NAMALWA (cell line): ENCODE measurements at places on chromosomes 4 and X.

DNA sequence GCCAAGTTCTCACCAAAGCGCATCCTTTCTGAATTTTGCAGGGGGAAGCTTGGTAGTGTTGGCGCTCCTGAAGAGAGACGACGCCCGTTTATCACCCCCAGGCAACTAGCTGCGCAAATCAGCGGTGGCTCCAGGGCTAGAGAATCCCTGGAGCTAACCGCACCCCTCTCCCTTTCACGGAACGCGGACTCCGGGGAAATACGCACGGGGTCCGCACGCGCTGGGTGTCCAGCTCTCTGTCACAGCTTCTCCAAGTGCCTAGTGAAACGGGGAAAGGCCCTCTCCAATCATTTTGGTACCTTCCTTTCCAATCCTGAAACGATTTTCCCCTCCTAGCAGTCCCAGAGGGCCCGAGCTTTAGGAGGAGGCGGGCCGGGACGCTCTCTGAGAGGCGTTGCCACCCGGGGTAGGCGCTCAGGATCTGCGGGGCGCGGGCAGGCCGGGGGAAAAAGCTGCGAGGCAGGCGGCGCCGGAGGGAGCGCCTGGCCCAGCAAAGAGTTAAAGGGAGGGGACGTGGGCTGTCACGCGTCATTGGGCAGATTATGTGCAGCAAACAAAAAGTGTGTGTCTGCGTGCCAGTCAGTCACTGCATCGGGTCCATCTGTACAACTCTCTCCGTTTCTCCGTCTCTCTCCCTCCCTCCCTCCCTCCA, at the start of gene PRDM8:
Gene PRDM8 (plus strand): TSS at position 582 of the 652 bp plus-strand sequence. CDS start 2,578 bp downstream, outside the sequence.
- no peak for DNase-seq

DNA sequence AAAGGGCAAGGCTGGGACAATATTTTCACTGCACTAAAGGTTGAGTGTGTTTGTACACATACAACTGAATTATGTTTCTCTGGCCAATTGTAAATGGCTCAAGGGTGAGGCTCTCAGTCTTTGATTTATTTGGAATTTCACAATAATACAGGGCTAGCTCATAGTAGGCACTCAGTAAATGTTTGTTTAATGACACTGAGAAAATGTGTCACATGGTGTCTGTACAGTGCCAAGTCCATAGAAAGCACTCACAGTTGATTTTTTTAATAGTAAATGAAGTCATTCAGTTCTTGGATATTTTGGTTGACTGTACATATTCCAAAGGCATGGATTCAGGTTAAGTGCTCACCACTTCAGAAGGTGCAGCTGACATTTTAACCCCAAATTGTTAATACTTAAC, 176.4 kb downstream of the IL1RAPL2 start:
- no peak for DNase-seq

- DNase-seq: no peak
Observed at GRCh38 chr4:89382439-89382838, 74.8 kb upstream of the GPRIN3 start.

- DNase-seq: no peak
Observed at GRCh38 chr4:24026596-24026995, 136.7 kb upstream of the PPARGC1A start.

- no peak for DNase-seq
Observed at GRCh38 chr4:101018836-101019235, 328.5 kb downstream of the PPP3CA start.

GRCh38 chrX:103396186-103396585, 19.8 kb downstream of the BEX3 start:
- no peak for DNase-seq

DNA sequence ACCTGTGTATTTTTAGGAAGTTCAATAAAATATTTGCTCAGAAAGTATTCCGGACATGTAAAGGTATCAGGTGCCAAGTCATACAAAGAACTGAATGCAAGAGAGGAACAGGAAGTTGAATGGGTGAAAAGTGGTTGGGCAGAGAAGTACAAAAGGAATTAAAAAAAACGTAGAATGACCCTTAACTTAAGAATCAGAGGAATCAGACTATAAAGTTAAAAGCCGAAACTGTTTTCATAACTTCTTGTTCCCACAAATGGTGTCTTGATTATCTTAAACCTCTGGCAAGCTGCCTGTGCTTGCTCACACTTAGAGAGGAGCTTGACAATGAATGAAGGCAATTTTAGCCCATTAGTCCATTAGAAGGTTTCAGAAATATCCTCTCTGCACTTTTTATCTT, 81.6 kb upstream of the HHIP start:
- DNase-seq: no peak

DNA sequence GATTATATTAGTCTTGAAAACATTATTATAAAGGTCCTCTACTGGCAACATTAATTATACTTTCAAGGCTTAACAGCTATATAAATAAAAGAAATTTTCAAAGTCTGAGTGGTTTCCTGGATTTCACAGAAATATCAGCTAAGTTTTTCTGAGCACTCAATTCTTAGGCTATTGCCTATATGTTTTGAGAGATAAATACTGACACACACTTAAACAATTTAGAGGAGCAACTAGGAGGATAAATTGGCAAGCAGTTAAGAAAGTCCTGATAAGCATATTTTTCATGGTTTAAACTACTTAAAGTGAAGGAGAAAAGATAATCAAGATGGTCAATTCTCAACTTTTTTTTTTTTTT, 2.7 kb upstream of the MGARP start:
- no peak for DNase-seq

- DNase-seq: no peak
Observed at GRCh38 chr4:91325495-91325894, 978.3 kb upstream of the GRID2 start.

DNA sequence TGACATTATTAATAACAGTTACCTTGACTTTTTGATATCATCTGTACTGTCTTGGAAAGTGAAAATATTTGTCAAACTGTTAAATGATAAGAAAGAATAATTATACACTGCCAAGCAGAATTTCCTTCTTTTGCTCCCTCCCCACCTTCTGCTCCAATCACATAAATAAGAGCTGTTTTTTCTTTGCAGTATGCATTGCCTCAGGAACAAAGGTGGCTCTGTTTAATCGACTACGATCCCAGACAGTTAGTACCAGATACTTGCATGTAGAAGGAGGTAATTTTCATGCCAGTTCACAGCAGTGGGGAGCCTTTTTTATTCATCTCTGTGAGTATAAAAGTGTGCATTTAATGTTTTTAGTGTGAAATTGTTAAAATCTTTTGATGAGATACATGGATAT, 66.1 kb downstream of the CCKAR start:
- no peak for DNase-seq

DNA sequence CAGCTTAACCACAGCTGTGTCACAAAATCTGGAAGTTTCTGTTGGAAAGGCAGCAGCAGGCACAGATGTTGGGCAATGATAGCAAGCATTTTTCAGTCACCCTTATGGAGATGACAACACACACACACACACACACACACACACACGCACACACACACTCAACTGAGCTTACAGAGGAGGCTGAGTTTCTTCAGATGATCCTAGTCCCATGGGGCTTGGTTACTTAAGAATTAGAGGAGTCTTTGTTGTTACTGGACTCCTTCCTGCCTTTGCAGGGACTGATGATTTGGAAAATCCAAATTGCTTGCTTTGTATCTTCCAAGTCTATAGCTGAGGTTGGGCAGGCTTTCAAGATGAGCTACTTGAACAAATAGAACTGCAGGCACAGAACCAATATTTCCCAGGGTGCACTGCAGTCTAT, 740.1 kb upstream of the PITX2 start:
- no peak for DNase-seq

DNA sequence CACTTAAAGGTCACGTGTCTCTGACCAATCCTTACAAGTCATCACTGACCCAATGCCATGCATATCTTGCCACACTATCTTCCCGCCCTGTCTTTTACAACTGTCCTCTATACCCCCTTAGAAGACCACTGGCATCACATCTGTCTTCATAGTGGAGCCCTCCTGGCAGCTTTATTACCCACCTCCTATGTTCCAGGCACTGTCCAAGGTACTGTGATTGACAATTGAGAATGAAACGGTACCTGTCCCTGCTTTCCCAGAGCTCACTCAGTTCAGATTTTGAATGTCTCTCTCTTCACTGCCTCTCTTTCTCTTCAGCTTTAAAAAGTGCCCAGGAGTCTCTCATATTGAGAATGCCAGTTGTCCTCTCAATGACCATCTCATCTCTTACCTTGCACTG, 88.6 kb downstream of the ARHGAP36 start:
- no peak for DNase-seq

GRCh38 chr4:7785017-7785416, 154.6 kb downstream of the AFAP1 start:
- no peak for DNase-seq

GRCh38 chrX:39895218-39896110, 202.3 kb downstream of the BCOR start:
- no peak for DNase-seq

DNA sequence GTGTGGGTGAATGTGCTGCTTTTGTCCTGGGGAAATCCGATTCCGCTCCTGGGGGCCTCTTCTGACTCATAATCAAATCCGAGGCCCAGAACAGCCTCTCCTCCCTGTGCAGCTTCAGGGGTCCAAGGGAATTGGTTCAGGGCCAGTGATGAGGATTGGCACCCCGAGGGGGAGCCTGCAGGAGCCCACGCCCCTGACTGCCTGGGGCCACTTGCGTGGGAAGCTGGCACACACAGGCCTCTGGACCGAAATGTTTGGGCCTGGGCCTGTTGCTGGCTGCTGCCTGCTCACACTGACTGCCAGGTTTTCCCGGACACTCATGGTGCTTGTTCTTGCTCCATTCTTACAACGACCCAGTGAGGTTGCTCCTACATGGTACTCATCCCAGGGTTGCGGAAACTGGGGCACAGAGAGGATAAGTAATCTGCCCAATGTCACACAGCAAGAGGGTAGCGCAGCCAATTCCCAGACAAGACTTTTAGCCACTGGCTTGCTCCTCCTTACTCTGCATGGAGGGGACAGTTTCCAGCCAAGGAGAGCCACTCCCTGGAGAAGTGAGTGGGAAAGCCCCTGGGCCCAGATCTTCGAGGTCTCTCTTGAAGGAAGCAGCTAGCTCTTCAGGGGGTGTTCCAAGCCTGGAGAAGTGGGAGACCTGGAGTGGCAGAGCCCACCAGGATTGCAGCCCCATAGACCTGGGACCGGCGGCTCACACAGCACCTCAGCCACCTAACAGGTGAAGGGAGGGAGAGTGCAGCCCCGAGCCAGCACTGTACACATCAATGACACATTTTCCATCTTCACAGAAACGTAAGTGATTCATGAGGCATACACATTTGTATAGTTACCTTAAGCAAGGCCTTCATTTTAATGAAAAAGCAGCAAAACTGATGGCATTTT, 20.3 kb downstream of the CFAP99 start:
- DNase-seq: no peak

DNA sequence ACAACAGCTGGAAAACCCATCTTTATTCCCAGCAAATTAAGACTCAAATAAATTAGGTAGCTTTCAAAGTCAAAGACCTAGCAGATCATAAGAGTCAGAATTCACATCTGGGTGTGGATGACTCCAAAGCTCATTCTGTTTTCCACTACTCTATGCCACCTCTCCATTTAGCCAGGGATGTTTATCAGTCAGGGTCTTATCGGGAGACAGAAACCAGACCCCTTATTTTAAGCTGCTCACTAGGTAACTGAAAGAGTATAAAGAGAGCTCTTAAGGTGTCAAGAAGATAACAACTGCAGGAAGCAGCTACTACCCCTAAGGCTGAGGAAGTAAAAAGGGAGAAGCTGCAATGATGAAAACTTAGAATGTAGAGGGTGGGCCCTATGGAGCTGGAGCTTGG, 333.7 kb upstream of the KLF3 start:
- no peak for DNase-seq

GRCh38 chr4:11611868-11612267, 183.2 kb upstream of the HS3ST1 start:
- DNase-seq: no peak

DNA sequence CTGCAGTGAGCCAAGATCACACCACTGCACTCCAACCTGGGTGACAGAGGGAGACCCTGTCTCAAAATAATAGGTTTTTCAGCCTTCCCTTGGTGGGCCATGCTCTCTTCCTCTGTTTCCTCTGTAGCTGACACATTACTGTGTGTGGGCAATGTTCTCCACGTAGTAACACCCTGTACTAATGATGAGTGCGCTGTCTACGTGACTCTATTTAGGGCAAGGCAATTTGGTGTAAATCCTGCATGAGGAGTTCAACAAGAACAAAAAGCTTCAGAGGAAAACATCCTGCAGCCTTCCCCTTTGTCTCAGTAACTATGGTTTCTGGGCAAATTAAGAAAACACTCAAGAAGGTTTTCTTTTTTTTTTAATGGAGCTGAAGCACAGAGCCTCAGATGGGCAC, 24.4 kb upstream of the JAKMIP1 start:
- DNase-seq: no peak

GRCh38 chrX:11341274-11342201, 48.3 kb downstream of the AMELX start:
- peak; percentile 63 for DNase-seq

- DNase-seq: peak; percentile 30
Observed at GRCh38 chrX:30865015-30865414, 24.0 kb downstream of the TAB3 start.

- DNase-seq: no peak
Observed at GRCh38 chr4:137881641-137882040, 349.3 kb upstream of the PCDH18 start.

- DNase-seq: peak; percentile 40
Observed at GRCh38 chr4:72846280-72847111, 223.0 kb downstream of the COX18 start.

DNA sequence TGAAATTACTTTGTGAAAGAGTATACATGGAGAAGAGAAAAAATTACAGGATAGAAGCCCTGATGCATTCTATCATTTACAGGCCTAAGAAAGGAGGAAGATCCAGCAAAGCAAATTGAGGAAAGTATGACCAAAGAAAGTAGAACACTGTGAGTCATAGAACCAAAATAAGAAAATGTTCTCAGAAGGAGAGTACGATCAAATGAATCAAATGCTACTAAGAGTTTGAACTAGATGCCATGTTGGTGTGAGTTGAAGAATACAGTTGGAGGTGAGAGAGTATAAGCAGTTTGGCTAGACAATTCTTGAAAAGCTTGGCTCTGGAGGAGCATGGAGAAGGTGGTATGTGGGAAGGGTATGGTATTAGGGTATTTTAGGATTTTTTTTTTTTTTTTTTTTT, 161.8 kb downstream of the RPA4 start:
- DNase-seq: no peak

DNA sequence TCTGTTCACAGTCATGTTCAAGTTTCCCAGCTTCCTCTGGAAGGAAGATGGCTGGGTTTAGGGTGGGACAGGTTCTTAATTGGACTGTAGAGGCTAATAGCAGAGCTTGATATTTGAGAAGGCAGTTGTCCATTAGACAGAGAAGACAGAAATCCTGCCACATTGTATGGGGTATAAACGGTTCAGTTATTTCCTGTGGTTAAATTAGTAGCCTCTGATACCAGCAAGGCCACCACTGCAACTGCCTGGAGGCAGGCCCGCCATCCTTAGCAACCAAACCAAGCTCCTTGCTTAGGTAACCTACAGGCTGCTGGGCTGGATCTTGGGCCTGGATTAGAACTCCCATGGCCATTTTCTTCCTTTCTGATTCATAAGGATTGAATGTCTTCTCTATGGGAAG, 1367.0 kb downstream of the PCDH7 start:
- DNase-seq: no peak

DNA sequence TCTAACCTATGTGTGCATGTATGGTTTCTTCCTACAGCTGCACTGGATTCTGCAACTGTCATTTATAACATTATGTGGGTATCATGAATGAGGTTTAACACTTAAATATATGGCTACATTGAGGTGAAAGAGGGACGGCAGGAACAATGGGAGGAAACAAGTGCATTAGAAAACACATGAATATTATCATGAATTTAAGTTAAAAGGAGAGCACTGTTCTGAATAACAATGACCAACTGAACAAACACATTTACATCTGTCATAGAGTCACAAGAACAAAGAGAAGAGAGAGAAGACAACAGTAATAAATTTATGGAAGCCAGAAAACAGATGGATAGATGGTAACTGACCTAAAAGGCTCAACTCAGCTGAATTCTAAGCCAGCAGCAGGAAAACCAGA, 527.1 kb upstream of the DIPK2B start:
- DNase-seq: no peak
